ENCODE measurements at places on chromosomes 1 and 21.

DNA sequence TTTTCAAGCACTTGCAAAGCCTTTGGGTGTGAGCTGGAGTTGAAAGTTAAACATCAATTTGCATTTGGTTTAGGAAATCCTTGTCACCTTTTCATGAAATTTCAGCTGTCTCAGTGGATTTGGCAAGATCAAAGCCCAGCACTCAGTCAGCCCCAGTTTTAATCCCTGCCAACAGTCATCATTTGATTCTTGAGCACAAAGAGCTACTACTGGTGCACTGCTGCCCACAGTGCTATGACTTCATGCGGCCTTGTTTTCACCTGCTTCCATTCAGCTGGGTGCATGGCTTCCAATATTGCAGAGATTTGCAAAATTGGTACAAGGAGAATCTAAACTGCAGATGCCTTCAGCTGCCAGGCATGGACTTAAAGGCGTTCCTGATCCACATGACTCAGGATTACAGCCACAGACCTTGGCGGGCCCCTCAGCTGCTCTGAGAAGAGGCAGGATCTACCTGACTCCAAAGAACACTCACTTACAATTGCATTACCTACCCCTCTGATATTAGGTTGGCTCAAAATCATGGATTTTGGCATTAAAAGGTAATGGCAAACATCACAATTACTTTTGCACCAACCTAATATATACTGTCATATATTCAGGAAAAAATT, 259.1 kb downstream of the DSCAM start:
- DNase-seq = no peak

- no peak for DNase-seq
These were observed 21.3 kb downstream of the CD247 start for GRCh38 chr1:167496797-167497619.

GRCh38 chr1:69911301-69911801, 294.0 kb downstream of the LRRC40 start:
- no peak for DNase-seq

GRCh38 chr1:234256359-234256758, 116.9 kb upstream of the COA6 start:
- no peak for DNase-seq

DNA sequence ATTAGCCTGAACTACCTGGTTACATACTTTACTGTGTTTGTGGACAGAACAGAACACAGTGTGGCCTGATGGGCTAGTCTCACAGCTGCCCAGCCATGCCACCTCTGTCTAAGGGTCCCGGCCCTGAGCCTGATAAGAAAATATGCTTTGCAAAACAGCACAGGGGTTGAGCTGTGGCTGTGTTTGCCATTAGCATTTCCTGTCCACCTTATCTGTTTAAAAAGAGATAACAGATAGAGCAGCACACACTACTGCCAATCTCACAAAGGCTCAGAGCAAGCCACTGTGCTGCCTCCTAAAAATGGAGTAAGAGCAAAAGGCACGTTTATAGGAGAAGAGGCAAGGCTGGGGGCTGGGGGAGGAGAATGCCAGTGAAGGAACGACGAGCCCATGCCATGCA, 95.0 kb downstream of the SUSD4 start:
- no peak for DNase-seq

- DNase-seq = no peak
These were observed 961 bp downstream of the RBM15 start for GRCh38 chr1:110340207-110340468.

GRCh38 chr1:53375440-53375839, 47.6 kb upstream of the LRP8 start:
- no peak for DNase-seq

GRCh38 chr1:53517821-53518352, 58.7 kb downstream of the DMRTB1 start:
- DNase-seq = no peak

- DNase-seq = no peak
These were observed 68.7 kb downstream of the TEX35 start for GRCh38 chr1:178581351-178582303.

DNA sequence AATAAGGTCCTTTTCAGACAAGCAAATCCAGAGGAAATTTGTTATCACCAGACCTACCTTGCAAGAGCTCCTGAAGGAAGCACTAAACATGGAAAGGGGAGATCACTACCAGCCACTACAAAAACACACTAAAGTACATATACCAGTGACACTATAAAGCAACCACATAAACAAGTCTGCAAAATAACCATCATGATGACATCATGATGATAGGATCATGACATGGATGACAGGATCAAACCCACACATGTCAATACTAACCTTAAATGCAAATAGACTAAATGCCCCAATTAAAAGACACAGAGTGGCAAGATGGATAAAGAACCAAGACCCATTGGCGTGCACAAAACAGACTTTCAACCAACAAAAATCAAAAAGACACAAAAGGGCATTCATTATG, 688.8 kb upstream of the NR5A2 start:
- no peak for DNase-seq

- no peak for DNase-seq
These were observed 8.5 kb downstream of the GNG12 start for GRCh38 chr1:67824766-67825165.

DNA sequence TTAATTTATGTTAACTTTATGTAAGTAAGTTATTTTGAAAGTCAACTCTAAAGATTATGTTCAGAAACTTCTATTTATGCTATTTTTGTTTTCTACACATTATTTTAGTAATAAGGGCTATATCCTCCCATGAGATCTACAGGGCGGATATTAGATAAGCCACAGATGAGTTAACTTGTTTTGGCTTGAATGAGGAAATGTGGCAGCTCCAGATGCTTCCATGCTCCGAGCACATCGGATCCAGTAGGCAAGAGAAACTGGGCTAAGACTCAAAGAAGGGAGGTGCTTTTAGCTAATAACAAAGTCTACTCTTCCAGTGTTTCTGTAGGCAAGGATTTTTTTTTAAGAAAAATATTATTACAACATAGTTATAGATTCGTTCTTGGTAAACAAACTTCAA, 20.0 kb upstream of the LAMC1 start:
- no peak for DNase-seq

GRCh38 chr1:55375617-55376258, 160.6 kb upstream of the USP24 start:
- DNase-seq = peak; percentile 41

DNA sequence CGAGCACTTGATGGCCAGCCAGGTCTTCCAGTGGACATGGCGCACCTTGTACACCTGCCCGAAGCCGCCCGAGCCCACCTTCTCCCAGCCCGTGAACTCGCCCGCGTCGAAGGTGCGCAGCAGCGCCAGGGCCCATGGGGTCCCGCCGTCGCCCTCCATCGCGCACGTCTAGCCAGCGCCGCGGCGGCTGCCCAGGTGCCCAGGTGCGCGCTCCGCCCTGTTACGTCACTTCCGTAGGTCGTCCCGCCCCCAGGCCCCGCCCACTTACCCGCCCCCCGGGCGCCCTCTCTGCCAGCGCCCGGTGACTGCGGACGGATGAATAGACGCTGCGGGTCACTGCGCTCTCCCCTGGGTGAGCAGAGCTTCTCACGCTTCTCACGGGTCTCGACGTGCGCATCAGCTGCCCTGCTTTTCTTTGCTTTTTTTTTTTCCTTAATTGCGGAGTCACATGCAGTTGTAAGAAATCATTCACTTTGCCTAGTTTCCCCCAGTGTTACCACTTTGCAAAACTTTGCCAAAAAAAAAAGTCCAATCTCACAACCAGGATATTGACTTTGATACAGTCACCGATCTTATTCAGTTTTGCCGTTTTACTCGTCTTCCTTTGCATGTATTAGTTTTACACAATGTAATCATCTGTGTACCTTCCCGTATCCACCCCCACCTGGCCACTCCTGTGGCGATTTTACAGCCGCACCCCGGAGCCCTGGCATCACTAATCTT, at the start of gene RIPK4:
Gene RIPK4 (minus strand): TSS at position 170 of the 723 bp plus-strand sequence. CDS start 11 bp downstream, at position 159.
- DNase-seq = no peak

GRCh38 chr1:156581661-156582387, 2.3 kb downstream of the TTC24 start:
- no peak for DNase-seq

DNA sequence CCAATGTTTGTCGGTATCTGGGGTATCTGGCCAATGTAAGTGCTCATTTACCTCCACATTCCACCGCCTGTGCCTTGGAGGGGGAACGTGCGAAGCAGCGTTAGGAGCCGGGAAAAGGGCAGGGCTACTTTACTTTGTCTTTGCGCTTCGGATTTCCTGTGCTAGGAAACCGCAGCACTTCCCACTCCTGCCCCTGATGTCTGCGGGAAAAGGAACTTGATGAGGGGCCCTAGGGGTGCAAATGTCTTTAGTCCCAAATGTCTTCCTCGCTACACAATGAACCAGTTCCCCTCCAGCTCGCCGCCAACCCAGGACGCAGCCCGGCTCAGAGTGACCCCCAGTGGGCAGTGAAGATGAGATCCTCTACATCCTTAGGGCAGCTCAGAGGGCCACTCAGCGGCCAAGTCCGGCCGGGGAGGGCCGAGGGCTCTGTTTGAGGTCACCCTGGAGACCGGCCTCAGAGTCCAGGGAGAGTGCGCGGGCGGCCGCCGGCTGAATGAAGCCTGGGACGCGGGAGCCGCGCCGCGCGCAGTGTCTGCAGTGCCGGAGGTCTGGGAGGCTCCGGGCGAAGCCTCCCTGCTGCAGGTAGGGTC, at the start of gene DYNLT5:
Gene DYNLT5 (plus strand): TSS at position 460 of the 593 bp plus-strand sequence. CDS start 2,200 bp downstream, outside the sequence.
- no peak for DNase-seq

GRCh38 chr1:147618077-147618569, 52.2 kb downstream of the ACP6 start:
- no peak for DNase-seq

- no peak for DNase-seq
These were observed 18.6 kb downstream of the NKAIN1 start for GRCh38 chr1:31221072-31221471.

- DNase-seq = peak; percentile 72
These were observed 150.1 kb upstream of the FGGY start for GRCh38 chr1:59146651-59147358.

GRCh38 chr1:108570998-108571401, 11.1 kb downstream of the EEIG2 start:
- DNase-seq = no peak

- DNase-seq = peak; percentile 27
These were observed 977.9 kb downstream of the BRINP3 start for GRCh38 chr1:189499736-189500135.

DNA sequence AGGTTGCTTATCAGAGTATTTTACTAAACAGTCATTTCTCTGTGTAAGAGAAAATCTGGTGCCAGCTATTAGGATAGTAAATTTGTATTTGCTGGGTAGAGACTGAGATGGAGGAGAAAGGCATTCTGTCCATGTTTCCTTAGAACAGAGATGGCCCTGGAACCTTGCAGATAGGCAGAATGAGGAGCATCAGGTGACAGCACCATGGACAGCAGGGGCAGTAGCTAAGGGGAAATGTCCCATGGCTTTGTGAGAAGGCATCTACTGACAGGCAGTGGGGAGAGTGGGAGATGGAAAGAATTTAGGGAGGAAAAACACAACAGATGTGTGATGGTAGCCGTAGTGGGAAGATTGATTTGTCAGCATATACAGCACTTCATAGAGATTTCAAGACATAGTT, 105.0 kb downstream of the PRRX1 start:
- no peak for DNase-seq

- no peak for DNase-seq
These were observed 4.6 kb downstream of the MPZ start for GRCh38 chr1:161304927-161305866.

- DNase-seq = peak; percentile 67
These were observed 45.9 kb downstream of the WDR4 start for GRCh38 chr21:42833439-42833815.

- no peak for DNase-seq
These were observed 4.5 kb upstream of the CATSPERE start for GRCh38 chr1:244456586-244456985.

GRCh38 chr1:109621379-109622136, 1.9 kb downstream of the AMPD2 start:
- DNase-seq = peak; percentile 47

- DNase-seq = no peak
These were observed 5.0 kb upstream of the CHML start for GRCh38 chr1:241645199-241645598.

GRCh38 chr21:25905126-25905525, 170.4 kb downstream of the GABPA start:
- DNase-seq = no peak

All from RKO (cell line).